ENCODE measurements at places on chromosomes 6 and 20. TPM values are rescaled to one million over a fixed set of nuclear protein-coding genes. Genes with fewer than 3 reads are reported as not detected.

The MARCKS gene
- 7.9 TPM for total RNA-seq

The TEAD3 gene
- 25.9 TPM for total RNA-seq

The DEFB123 gene
- total RNA-seq, result not detected

GRCh38 chr20:1702328-1702727, 44.7 kb upstream of the SIRPG start:
- DNase-seq, result no peak

DNA sequence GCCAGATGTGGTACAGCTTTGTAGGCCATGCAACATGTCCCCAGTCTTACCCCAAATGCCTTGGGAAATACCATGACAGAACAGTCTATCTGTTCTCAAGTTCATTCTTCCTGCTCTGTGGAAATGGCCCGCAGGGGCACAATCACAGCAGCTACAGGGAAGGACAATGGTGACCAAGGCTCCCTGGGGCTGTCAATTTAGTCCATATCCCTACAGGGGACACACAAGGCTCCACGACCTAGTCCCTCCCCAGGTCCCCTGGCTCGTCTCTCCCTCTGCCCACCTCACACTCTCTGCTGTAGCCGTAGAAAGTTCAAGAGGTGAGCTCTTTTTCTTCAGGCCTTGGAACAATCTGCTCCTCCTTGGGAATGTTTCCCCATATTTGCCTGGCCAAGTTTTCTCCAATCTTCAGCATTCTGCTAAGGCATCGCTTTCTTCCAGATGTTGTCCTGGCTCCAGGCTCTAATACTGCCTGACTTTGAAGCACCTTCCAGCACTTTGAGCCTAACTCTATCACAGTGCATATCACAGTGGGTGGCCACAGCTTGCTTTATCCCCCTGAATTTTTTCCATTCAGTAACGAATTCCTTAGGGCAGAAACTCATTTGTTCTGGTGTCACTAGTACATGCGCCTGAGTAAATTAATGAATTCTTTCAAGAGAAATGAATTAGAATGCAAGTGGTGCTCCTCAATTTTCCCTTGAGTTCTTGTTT, 92.6 kb downstream of the MAP3K7 start:
- DNase-seq, result no peak

GRCh38 chr20:13990465-13990864, at the start of gene SEL1L2:
TSS of gene SEL1L2 (minus strand) at chr20:13990614. CDS start at chr20:13990534, 80 bp downstream.
- no peak for DNase-seq

- no peak for DNase-seq
These were observed 54.8 kb downstream of the FAM120B start for GRCh38 chr6:170361335-170361734.

DNA sequence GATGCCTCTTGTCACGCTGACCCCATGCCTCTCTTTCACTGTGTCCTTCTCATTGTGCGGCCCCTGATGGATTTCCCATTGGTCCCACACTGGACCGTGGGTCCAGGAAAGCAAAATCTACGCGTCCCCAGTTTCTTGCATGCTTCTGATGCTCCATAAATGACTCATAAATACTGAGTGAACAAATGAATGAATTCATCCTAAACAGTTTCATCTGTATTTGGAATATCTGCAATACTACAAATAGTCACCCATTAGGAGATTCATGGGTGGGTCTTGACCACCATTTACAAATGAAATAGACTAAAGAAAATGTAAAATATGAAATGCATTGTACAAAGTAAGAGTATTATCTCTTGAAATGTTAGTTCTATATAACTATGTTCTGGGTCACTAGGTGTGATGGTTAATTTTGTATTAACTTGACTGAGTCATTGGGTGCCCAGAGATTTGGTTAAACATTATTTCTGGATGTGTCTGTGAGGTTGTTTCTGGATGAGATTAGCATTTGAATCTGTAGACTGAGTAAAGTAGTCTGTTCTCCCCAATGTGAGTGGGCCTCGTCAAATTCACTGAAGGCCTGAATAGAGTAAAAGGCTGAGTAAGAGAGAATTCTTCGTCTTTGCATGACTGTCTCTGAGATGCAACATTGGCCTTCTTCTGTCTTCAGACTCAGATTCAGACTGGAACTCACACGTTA, 448.7 kb downstream of the PREX1 start:
- DNase-seq, result no peak

Data from psoas muscle (tissue), 8 donors.